MG63 (cell line): ENCODE measurements at places on chromosomes 16 and 17.

GRCh38 chr17:77320485-77321256, 179.9 kb downstream of the SEC14L1 start:
- DNase-seq: peak; percentile 85

DNA sequence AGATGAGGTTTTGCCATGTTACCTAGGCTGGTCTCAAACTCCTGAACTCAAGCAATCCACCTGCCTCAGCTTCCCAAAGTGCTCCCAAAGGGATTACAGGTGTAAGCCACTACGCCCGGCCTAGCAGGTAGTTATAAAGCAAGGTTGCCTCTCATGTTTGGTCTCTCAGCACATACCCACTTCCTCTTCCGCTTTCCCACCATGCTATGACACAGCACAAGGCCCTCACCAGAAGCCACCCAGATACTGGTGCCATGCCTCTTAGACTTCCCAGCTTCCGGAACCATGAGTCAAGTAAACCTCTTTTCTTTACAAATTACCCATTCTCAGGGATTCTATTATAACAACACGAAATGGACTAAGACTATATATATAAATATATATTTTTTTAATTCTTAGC, 143.6 kb downstream of the COPRS start:
- DNase-seq: no peak

GRCh38 chr16:78659216-78659615, 559.8 kb downstream of the WWOX start:
- DNase-seq: no peak

GRCh38 chr17:11404431-11405276, 163.6 kb downstream of the SHISA6 start:
- peak; percentile 50 for DNase-seq

- DNase-seq: peak; percentile 70
Observed at GRCh38 chr16:55035956-55036355, 105.3 kb downstream of the IRX5 start.

DNA sequence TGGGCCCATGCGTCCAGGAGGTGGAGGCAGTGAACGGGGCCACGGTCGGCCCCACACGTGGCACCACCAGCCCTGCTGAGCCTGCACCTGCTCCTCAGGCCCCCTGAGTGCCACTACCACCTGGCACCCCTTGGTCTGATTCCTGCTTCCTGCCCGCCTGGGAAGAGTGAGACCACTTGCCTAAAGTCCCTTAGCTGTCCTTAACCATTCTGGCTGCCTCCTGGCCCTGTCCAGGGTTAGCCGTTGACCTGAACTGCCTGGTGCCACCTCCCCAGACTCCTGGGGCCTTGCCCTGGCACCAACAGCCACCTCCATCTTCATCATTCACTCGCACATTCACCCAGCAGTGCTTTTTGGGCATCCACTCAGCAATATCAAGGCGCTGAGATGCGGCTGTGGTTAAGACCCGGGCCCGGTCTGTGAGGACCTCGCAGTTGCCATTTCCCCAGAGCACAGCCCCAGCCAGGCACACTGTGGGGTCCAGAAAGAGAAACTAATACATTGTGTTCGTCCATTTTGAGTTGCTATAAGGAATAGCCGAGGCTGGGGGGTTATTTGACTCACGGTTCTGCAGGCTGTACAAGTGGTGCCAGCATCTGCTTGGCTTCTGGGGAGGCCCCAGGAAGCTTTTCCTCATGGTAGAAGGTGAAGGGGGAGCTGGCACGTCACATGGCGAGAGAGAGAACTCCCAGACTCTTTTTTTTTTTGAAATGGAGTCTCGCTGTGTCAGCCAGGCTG, 318.4 kb downstream of the SEC14L1 start:
- DNase-seq: no peak

GRCh38 chr17:61477204-61477834, 25.1 kb downstream of the TBX4 start:
- no peak for DNase-seq

DNA sequence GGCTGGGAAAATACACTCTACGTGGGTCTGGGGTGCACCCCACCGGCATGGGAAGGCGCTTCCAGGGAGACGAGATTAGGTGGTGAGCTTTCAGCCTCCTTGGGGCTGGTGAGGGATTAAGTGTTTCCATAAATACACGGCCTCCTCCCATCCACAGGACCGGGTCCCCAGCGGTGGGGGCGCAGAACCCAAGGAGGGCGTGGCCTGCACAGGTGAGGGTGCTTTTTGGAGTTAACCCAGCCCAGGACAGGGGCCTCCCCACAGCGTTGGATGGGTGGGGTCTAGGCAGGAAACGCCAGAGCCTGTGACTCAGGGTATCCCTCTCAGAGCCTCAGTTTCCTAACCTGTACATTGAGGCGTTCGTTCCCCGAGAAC, 1.1 kb downstream of the C16orf74 start:
- no peak for DNase-seq

DNA sequence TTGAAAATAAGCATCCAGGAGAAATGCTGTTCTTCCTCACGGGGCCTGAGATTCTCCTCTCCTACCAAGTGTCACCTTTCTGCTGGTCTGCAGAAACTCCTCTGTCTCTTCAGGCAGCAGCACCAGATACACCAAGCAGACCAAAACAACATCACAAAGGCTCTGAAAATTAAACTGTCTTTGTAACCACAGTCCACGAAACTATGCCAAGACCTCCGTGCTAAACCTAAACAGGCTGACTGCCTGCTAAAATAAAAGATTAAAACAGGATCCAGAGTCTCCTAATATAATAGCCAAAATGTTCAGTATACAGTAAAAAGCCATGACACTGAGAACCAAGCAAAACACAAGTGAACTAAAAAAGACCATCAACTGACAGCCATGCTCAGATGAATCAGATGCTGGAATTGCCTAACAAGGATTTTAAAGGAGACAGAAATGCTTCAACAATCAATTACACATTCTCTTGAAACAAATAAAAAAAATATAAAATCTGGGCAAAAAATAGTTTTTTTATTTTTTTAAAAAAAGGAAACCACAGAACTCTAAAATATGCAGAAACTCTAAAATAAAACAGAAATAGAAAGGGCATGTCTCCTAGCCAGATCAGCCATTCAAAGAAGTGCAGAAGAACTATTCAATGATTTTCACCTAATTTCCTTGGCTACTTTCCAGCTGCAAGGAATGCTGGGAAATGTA, 50.3 kb upstream of the TOX3 start:
- no peak for DNase-seq

- DNase-seq: no peak
Observed at GRCh38 chr16:70396246-70396904, 42.5 kb downstream of the ST3GAL2 start.

DNA sequence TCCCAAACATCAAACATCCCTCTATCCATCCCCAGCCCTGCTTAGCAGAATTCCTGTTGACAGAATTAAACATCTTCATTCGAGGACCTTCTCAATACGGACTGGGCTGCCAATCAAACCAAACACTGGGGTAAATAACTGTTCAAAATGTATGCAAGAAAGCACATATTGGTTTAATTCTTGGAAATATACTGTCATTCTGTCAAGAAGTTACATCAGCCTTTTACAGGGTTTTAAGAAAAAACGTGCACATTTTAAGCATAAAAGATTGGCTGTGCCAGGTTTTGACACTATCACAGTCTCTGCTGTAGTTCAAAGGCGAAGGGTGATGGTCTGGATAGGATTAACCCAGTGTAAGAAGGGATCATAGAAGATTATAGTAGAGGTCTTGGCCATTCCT, 25.1 kb upstream of the CCNF start:
- DNase-seq: no peak

DNA sequence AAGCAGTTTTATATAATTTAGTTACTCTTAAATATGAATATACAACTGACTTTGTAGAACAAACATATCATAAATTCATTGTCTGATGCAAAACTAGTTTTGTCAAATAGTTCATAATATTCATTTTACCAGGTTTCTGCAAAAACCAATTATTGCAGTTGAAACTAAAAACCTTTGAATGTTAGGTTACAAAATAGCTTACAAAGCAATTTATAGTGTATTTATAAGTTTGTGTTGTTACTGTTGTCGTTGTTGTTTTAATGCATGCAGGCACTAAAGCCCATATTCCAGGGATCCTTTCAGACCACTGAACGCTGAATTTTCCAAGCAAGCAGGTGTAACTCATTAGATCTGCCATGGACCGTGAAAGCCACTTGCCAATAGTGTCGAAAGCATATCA, 427.6 kb downstream of the ZFHX3 start:
- no peak for DNase-seq

GRCh38 chr17:81419319-81419885, 24.1 kb downstream of the BAHCC1 start:
- DNase-seq: peak; percentile 98

GRCh38 chr17:57607553-57608120, 137.5 kb downstream of the CCDC182 start:
- DNase-seq: peak; percentile 11

GRCh38 chr16:71367241-71367976, 8.9 kb downstream of the CALB2 start:
- DNase-seq: peak; percentile 44

- DNase-seq: no peak
Observed at GRCh38 chr17:19369846-19370492, 7.4 kb upstream of the B9D1 start.

GRCh38 chr16:68194251-68194650, 41.7 kb downstream of the ESRP2 start:
- no peak for DNase-seq

DNA sequence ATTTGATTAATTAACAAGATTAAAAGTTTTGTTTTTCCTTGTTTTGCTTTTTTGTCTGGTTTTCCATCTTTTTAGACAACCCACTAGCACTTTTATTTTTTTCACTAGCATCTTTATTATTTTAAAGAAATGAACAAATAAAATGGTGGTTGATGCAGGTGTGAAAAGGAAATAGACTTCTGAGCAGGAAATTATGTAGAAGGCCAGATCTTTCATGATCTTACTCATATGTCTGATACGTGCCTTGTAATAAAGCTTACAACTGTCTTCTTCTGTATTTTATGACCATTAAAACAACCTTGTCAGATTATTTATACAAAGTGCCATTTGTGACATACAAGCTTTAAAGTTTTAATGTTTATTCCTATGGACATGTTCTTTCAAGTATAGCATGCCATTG, 6.3 kb downstream of the SLFN12L start:
- no peak for DNase-seq

- no peak for DNase-seq
Observed at GRCh38 chr17:15480204-15480603, 12.8 kb upstream of the CDRT4 start.

- no peak for DNase-seq
Observed at GRCh38 chr16:1170076-1170418, 17.1 kb downstream of the CACNA1H start.

DNA sequence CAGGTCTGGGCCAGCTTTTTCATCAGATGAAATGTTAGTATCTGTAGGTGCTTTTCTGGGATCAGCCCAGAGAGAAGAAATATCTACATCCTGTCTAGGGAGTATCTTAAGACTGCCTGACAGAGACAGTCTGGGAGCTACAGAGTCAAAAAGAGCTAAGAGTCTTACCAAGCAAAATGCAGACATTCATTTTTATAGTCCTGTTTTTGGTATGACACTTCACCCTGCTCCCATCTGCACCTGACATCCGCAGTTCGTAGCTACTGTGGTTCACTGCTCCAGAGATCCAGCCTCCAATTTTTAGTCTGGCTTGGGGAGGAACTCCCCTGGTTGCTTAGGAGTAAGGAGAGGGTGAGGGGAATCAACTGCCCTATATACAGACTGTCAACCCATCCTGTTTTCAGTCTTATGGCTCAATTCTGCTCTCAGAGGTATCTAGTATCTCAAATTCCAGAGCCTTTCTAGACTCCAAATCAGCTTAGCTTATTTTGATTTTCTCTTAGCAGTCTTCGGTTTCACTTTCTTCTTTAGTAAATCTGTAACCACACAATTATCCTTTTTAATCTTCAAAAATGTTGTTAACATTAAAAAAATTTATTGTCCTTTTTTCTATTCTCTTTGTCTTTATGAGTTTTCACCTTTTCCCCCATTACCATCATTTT, 97.8 kb downstream of the TMEM100 start:
- no peak for DNase-seq

- no peak for DNase-seq
Observed at GRCh38 chr16:50314665-50315064, 48.3 kb downstream of the ADCY7 start.

- no peak for DNase-seq
Observed at GRCh38 chr16:19936441-19936840, 51.8 kb upstream of the GPRC5B start.

DNA sequence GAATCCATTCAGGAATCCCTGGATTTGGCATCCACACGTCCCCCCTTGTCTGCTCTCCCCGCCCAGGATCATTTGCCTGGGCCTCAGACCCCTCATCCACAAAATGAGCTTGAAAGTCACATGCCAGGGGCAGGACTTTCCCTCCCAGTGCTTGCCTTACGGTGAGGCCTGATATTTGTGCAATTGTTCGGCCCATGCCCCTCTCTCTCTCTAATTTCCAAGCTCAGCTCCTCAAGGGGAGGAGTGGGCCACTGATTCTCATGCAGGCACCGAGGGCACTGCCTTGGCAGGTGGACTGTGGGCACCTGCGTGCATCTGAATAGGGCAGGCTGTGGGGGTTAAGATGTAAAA, 267.2 kb upstream of the FOXF1 start:
- DNase-seq: no peak

GRCh38 chr17:79933863-79934652, 94.8 kb upstream of the CBX4 start:
- peak; percentile 73 for DNase-seq

DNA sequence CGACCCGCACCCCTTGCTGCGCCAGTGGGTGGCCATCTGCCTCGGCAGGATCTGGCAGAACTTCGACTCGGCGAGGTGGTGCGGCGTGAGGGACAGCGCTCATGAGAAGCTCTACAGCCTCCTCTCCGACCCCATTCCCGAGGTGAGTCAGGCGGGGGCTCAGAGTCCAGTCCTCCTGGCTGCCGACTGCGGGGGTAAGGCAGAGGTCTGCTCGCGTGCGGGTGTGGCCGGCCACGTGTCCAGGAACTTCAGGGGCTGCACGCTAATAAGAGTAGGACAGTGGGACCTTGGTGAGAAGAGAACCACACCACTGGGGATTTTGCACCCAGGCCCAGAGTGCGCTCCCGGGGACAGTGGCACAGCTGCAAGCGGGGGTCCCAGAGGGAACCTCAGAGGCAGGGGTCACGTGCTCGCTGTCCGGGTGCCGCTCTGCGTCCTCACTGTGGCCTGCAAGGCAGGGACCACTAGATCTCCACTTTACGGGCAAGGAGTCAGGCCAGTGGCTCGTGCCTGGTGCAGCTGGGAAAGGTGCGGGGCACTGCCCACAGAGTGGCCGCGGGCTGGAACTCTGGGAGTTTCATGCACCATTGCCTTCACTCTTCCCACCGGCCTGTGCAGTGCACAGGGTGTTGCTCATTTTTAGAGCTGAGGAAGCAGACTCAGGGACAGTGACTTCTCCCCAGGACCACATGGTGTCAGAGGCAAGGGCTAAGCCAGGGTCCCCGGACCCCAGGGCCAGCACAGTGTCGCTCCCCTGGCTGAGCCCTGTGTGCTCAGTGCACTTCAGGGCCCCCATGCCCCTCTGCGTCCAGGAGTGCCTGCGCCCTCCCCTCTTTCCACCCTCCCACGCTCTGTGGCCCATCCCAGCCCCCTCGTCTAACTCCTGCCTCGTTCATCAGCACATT, 107.6 kb upstream of the CHMP6 start:
- DNase-seq: no peak

- no peak for DNase-seq
Observed at GRCh38 chr17:36627101-36627500, 25.7 kb downstream of the MRM1 start.

GRCh38 chr17:47692895-47693730, 848 bp upstream of the TBKBP1 start:
- DNase-seq: no peak

- DNase-seq: no peak
Observed at GRCh38 chr16:75452464-75453190, 11.9 kb downstream of the TMEM170A start.
